ENCODE measurements at places on chromosomes 7 and 10.

- DNase-seq, result no peak
These were observed 128.9 kb downstream of the EGFR start for GRCh38 chr7:55147736-55148135.

GRCh38 chr10:62177111-62177510 is 91.5 kb downstream of the RTKN2 start:
- DNase-seq, result peak; percentile 54

- DNase-seq, result no peak
These were observed 30.6 kb downstream of the ADARB2 start for GRCh38 chr10:1706711-1707110.

DNA sequence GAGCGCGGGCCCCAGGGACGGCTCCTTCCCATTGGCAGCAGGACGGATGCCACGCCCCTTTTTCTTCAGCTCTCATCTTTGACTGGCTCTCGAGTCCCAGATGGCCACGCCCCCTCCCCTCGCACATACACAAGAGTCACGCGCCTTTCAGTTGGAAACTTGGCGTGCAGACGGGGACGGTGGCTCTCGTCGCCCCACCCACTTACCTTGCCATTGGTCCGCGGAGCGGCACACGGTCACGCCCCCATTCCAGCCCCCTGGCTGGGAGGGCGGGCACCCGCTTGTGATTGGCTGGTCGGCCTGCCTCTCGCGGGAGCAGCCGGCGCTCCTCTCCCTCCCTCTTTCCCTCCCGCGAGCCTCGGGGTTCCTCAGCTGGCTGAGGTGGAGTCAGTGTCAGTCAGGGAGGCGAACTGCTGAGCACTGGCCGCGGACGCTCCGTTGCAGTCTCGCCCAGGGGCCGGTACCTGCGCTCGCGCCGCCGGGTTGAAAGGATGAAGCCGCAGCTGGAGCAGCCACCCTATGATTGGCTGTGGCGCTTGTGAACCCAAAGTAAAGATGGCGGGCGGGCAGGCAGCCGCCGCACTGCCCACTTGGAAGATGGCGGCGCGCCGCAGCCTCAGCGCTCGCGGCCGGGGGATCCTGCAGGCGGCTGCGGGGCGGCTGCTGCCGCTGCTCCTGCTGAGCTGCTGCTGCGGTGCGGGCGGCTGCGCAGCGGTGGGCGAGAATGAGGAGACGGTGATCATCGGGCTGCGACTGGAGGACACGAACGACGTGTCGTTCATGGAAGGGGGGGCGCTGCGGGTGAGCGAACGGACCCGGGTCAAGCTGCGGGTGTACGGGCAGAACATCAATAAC is at the start of gene CNNM2:
Gene CNNM2, plus strand, starts transcription at position 333 of the 855 bp plus-strand sequence. Its CDS starts 187 bp downstream, at position 520.
- DNase-seq, result peak; percentile 99

DNA sequence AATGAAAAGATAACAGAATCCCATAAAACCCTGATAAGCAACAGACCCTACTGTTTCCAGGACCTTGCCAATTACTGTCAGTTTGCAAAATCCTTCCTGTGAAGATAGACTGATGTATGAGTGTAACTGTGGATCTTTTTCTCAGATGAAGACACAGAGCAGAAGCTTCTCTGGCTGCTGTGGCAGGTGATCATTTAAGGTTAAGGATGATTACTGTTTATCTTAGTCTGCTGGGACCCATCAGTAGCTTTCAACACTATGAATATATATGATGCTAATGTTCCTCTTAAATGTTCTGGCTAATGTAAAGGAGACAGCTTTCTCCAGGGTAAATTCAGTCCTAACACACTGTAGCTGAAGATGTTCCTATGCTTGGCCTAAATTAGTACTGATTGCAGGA is 56.0 kb upstream of the CTTNBP2 start:
- no peak for DNase-seq

DNA sequence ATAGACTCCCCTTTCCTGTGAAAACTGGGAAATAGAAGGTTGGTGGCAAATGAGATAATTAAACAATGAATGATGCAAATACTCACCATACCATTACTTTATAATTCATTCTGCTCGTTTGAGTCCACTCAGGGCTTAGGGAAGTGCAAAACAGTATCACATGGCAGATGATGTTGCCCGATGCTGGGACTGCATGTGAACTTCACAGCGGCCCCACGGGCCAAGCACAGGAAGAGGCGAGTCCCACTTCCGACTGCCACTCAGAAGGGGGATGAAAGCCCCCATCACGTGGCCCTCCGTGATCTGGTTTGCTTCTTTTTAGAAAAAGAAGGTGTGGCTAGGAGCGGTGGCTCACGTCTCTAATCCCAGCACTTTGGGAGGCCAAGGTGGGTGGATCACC is 71.5 kb downstream of the PRPF18 start:
- DNase-seq, result no peak

DNA sequence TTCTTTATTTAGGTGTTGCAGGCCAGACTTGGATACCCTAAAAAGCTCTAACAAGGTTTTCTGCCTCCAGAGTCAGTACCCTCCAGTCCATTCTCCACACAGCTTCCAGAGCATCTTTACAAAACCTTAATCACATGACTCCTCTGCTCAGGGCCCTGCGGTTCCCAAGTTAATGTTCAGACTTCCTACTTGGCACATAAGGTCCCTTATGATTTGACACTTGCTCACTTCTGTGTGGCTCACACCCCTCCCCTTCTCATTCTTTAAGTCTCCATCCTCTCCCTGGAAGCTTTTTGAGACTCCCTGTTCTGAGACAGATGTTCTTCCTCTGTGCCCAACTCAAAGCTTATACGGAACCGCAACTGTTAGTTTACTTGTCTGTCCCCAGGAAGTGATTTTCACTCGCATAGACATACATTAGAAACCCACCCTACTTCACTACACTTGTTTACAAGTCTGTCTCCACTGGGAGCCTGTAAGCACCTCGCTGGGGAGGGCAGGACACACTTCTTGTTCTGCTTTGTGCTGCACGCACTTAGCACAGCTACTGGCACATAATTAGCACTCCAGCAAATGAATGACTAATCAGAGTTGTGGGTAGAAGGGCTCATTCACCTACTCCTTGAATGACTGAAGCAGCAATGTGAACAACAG is 154.3 kb upstream of the LAMB4 start:
- DNase-seq, result no peak

GRCh38 chr7:117739085-117739484 is 134.2 kb downstream of the CTTNBP2 start:
- DNase-seq, result no peak

GRCh38 chr7:82211333-82211732 is 232.2 kb downstream of the CACNA2D1 start:
- DNase-seq, result no peak

- no peak for DNase-seq
These were observed 26.7 kb downstream of the PIK3CG start for GRCh38 chr7:106891548-106892410.

DNA sequence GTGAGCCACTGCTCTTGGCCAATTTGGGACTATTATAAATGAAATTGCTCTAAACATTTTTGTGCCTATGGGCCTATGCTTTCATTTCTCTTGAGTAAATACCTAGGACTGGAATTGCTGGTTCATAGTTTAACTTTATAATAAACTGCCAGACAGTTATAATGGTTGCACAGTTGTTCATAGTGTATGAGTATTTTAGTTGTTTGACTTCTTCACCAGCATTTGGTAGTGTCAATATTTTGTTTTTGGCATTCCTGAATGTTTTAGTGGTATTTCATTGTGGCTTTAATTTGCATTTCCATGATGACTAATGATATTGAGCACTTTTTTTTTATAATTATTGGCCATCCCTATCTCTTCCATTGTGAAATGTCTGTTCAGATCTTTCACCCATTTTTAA is 29.5 kb downstream of the PLEKHA8 start:
- no peak for DNase-seq

GRCh38 chr10:35329520-35329919 is 6.8 kb upstream of the CCNY start:
- no peak for DNase-seq

- peak; percentile 20 for DNase-seq
These were observed 219.9 kb downstream of the SUGCT start for GRCh38 chr7:40354711-40355110.

GRCh38 chr7:143287339-143287934 is 714 bp upstream of the CASP2 start:
- DNase-seq, result no peak

DNA sequence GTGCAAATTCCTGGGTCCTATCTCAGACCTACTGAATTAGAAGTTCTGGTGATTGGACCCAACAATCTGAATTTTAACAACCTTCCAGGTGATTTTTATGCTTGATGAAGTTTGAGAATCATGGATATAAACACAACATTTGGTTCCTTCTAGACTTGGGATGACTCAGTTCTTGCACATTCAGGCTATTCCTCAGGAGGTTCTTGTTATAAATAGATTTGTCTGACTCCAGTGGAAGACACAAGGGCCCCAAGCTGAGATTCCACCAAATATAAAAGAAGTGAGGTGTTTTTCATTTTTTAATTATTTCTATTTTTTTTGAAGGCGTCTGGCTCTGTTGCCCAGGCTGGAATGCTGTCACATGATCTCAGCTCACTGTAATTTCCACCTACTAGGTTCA is 9.4 kb upstream of the TAS2R16 start:
- DNase-seq, result peak; percentile 39

- no peak for DNase-seq
These were observed 455.9 kb downstream of the LRMDA start for GRCh38 chr10:75887369-75887768.

DNA sequence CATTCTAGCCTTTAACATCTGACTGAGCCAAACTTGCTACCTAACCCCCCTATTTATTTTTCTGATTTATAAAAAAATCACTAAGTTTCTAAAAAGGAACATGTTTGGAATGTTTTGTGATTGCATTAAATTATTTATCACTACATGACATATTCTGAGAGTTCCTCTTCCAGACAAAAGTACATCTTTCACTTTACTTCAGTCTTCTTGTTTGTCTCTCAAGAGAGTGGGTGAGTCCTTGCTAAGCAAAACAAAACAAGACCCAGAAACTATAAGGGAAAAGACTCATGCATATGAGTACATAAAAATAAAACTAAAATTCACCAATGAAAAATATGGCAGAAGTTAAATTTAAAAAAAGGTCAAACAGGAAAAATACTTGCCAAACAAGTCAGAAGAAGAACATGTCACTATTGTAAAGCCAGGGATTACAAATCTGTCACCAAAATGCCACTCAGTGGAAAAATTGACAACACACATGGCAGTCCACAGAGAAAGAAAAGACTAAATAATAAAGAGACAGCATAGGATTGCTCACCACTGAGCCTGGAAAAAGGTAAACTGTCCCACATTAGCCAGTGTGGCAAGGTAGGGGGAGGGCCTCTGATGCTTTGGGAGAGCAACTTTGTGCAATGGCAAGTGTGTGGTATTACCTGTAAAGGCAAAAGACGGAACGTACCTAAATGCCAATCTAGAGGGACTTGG is 166.7 kb upstream of the ZNF32 start:
- DNase-seq, result no peak

DNA sequence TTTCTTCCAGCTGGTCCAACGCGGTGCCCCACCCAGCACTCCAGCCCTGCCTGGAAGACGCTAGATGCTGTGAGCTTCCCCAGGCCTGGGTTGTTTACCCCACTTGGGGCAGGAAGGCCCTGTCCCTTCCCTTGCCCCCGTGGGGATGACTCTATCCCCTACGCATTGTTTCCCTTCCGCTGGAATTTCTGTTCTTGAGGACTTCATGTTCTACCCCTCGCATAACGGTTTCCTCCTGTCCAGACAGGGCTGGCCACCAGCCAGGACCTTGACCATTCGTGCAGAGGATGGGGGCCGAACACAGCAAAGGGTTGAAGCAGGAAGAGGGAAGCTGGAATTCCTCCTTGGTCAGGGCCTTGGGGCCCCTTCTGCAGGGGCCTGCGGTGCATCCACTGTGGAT is 14.7 kb upstream of the SERPINE1 start:
- peak; percentile 99 for DNase-seq

Data from amniotic epithelial cell (primary cell).